ENCODE measurements at places on chromosomes 13 and 19.

- no peak for ATAC-seq
These were observed 99.6 kb upstream of the MCF2L start for GRCh38 chr13:112869202-112870050.

DNA sequence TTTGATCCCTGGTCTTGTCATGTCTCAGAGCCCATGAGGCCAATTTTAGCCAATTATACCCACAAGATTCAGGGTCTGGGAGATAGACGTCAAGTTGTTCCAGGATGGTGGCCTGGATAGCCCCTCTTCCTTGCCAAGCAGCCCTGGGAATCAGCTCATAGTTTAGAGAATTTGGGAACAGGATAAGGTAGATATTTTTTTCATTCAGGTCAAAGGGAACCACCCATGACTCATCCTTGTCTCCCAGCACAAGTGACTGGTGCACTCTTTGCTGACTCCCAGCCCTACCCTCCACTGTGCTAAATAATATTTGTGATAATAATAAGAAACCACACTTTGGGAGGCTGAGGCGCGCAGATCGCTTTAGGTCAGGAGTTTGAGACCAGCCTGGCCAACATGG is 17.1 kb upstream of the S1PR4 start:
- peak; percentile 42 for ATAC-seq

DNA sequence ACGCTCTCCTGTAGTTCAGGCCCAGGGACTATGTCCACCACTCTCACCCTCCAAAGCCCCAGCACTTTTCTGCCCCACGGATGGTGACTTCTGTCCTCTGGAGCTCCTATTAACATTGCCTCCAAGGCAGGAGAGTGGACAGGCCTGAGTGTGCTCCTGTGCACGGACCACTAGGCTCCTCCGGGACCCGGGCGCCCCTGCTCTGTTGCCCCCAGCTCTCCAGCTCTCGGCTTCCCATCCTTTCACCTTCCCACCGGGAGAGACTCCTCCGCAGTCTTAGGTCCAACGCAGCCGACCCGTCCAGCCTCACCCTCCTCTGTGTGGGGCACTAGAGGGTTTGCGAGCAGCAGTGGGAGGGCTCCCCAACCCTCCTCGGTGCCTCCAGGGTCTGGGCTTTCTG is 30.4 kb downstream of the CAPN12 start:
- ATAC-seq = no peak

- no peak for ATAC-seq
These were observed 146.9 kb downstream of the ZNF536 start for GRCh38 chr19:30518965-30519606.

DNA sequence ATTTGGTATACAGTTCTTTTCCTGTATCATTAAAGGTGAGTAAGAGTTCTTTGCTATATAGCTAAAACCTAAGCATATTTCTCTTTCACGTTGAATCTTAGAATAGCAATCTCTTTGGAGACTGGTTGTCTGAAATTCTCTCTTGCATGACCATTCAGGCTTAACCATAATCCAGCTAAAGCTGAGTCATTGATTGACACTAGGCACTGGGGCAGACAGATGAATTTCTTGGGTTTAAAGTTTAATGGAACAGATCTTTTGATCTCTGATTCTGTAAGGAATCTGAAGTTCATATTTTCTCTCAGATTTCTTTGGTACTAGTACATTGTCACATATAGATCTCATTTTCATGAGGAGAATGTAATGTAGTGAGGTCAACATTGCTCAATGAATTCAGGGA is 397.3 kb upstream of the MIR17HG start:
- ATAC-seq = no peak

- ATAC-seq = no peak
These were observed 2.0 kb downstream of the APOE start for GRCh38 chr19:44907613-44908012.

- ATAC-seq = no peak
These were observed 937 bp upstream of the SPRY2 start for GRCh38 chr13:80341756-80342370.

GRCh38 chr19:3792114-3792513 is 5.9 kb upstream of the MATK start:
- no peak for ATAC-seq

DNA sequence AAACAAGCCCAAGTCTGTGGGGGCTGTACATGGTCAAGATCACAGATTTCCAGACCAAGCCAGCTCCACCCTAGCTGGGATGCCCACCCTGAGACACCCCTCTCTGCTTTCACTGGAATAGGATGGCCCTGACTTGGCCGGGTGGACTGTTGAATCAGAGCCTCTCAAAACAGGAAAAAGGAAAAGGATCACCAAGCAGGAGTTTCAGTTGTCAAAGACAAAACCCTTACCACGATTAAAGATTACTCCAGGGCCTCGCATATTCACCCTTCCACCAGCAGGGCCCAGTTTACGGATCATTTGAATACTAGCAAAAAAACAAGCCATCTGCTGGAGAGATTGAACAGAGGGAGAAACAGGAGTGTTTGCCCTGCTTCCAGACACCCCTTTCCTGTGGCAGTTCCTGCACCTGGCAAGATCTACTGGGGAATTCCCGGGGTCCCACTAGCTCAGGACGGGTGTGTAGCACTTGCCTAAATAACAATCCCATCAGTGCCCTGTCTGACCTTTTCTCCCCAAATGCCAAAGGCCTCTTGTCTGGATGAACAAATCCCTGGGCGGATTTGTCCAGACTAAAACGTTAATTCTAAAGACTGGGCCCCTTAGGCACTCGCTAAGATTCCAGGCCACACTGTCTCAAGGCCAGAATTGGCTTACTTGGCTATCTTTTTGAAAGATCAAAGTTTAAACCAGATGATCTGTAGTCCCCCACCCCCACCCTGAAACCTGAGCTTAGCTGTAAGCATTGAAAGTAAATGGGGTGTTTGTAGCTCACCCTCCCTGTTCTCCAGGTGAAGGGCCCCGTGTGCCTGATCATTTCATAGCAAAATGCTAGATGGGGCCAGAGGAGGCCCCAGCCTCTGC is 38.4 kb downstream of the ACTN4 start:
- peak; percentile 9 for ATAC-seq

DNA sequence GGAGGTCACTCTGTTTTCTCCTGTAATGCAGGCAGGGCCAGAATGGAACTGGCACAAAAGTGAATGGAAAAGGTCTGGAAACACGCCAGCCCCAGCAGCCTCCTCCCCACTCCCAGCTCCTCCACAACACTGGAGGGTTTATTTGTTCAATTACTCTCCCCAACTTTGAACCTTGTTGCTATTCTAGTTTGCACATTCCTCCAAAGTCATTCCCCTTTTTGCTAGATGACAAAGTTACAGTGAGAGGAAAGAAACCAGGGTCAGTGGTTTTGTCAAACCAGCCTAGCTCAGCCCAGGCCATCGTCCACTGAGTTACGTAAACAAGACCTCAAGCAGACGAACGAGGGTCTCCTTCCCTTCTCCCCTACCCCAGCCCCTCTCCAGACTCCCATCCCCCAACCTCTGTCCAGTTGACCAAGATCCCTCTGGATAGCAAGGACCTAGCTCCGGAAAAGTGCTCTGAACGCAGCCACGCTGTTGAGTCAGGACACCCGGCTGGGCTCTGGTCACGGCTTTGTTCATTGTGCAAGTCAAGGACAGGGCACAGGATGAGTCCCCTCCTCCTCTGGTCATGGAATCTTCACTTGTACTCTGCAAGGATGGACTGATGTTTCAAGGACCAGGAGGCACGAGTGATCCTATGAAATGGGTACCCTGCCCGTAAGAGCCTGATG is 180.0 kb downstream of the USP12 start:
- ATAC-seq = no peak

- peak; percentile 32 for ATAC-seq
These were observed 1.0 kb upstream of the DBP start for GRCh38 chr19:48637948-48638830.

DNA sequence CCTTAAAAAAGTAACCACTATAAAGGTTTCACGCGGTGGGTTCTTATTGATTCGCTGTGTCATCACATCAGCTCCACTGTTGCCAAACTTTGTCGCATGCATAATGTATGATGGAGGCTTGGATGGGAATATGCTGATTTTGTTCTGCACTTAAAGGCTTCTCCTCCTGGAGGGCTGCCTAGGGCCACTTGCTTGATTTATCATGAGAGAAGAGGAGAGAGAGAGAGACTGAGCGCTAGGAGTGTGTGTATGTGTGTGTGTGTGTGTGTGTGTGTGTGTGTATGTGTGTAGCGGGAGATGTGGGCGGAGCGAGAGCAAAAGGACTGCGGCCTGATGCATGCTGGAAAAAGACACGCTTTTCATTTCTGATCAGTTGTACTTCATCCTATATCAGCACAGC is 30.6 kb downstream of the FGF9 start:
- ATAC-seq = no peak

- no peak for ATAC-seq
These were observed 5.6 kb downstream of the ADAMTSL5 start for GRCh38 chr19:1507192-1507660.

DNA sequence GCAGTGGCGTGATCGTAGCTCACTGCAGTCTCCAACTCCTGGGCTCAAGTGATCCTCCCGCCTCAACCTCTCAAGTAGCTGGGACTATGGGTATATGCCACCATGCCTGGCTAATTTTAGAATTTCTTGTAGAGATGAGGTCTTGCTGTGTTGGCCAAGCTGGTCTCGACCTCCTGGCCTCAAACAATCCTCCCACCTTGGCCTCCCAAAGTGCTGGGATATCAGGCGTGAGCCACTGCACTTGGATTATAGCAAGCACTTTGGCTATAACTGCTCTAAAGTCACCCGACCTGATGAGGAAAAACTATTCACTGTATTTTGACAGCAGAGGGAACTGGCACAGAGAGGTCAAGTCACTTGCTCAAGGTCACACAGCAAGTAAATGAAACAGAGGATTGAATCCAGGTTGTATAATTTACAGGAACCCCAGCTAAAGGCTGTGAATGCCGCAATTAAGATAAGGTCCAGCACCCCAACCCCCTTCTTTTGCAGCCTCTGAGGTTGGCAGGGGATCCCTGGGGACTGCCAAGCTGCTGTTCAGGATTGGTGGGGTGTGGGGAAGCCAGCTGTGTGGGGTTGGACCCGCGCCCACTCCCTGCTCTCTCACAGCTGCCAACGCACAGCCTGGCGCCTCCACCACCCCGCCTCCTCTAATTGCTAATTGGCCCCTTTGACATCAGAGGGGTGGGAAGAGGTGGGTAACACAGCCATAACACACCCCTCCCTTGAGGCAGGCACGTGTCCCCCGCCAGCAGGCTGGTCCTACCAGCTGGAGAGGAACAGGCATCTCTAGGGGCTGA is 6.0 kb downstream of the TMIGD2 start:
- ATAC-seq = no peak

DNA sequence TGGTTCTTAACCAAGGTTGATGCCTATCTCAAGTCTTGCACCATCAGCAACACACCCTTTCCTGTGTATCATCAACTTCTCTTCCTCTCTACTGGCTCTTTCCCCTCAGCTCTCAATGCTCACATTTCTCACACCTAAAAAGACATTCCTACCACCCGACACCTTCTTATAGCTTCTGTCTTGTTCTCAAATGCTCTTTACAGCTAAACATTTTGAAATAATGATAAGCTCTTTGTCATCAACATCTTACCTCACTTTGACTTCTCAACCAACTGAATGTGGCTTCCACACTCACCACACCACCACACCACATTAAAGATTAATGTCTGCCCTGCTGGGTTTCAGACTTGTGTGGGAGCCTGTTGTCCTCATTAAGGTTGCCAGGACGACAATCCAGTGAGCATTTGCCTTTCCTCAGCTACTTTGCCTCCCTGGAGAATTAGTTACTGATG is 67.8 kb downstream of the RXFP2 start:
- peak; percentile 94 for ATAC-seq

DNA sequence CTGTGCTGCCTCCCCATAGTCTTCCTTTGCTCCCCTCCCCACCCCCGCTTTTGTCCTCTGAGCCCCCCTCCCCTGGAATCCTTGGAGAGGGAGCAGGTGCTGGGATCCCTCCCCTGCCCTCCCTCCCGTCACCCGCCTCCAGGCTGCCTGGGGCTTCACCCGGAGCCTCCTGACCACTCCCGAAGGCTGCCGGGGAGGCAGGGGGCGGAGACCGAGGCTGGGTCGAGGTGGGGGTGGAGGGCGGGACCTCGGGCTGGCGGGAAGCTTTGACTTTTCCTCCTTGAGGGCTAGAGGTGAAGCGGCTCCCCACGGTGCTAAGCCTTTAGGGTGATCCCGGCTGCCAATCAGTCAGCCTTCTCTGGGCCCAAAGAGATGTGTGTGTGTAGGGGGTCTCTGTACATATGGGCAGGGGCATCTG is 1.5 kb downstream of the KMT5C start:
- no peak for ATAC-seq

GRCh38 chr13:40163066-40164000 is 503.1 kb downstream of the FOXO1 start:
- ATAC-seq = no peak

- peak; percentile 52 for ATAC-seq
These were observed 74.2 kb upstream of the RFC3 start for GRCh38 chr13:33743438-33744368.

DNA sequence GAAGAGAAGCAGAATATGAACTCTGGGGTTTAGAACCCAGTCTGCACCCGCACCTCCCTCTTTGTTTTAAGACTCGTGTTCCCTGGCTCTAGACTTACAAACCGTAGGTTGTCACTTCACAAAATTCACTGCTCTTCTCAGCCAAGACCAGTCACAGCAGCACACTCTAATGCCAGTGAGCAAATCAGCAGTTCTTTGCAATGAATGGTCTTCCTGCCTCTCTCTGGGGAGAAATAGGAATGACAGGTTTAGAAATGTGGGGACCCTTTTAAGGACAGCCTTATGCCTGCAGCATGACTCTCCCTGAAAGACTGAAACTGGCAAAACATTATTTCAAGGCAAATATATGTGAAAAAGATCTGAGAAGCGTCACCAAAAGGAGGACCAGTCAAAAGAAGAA is 156.9 kb downstream of the KCTD15 start:
- no peak for ATAC-seq

- ATAC-seq = no peak
These were observed 47.5 kb downstream of the CDADC1 start for GRCh38 chr13:49295244-49295643.
